Mesendoderm (in vitro differentiated cells): ENCODE measurements at places on chromosomes 2 and 18.

DNA sequence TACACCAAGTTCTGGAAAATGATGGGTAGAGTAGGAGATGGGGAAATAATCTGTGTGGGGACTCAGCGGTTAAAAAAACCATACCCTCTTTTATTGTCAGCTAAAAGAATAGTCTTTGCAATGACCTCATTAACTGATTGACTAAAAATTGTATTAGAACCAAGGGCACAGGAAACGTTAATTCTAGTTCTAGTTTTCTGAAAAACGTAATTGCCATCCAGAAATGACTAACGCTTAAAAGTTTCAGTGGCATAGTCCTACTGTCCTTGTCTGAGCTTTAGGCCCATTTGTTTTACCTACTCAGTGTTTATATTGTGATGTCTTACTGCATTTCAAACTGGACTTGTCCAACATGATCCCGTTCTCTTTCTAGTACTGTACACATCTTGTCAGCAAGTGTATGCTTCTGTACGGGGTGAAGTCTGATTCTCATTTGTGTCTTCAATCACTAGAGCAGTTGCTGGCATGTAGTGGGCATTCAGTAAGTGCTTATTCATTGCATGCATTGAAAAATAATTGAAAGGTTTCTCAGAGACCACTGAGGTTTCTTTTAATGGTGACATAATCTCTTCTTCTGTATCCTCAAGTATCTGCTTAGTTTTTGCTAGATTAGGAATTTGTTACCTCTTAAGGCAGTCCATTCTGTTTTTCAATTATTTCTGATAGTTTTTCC lies 81.5 kb downstream of the ZNF407 start:
- no peak for DNase-seq

- DNase-seq, result peak; percentile 75
These were observed 270.6 kb downstream of the CELF4 start for GRCh38 chr18:37294951-37295350.

- no peak for DNase-seq
These were observed 75.9 kb downstream of the RAD51AP2 start for GRCh38 chr2:17442334-17442733.

- peak; percentile 59 for DNase-seq
These were observed 62.5 kb downstream of the DHRS9 start for GRCh38 chr2:169131587-169132512.

DNA sequence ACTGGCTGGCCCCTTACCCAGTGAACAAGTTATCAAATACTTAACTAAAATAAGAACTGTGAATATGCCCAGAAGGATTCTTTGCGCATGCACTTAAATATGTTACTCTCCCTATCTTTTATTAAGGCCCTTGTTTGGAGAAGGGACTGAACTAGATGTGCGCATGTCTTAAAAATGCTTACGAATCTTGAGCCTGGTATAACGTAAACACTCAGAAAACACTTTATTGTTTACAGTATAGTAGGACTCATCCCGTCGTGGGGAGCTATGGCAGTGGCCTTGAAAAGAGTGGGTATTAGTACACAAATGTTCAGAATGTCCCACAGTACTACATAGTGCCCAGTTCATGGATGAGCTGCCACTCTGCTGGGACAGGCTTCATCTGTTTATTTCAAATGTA lies 75.9 kb upstream of the MAP4K3 start:
- no peak for DNase-seq

DNA sequence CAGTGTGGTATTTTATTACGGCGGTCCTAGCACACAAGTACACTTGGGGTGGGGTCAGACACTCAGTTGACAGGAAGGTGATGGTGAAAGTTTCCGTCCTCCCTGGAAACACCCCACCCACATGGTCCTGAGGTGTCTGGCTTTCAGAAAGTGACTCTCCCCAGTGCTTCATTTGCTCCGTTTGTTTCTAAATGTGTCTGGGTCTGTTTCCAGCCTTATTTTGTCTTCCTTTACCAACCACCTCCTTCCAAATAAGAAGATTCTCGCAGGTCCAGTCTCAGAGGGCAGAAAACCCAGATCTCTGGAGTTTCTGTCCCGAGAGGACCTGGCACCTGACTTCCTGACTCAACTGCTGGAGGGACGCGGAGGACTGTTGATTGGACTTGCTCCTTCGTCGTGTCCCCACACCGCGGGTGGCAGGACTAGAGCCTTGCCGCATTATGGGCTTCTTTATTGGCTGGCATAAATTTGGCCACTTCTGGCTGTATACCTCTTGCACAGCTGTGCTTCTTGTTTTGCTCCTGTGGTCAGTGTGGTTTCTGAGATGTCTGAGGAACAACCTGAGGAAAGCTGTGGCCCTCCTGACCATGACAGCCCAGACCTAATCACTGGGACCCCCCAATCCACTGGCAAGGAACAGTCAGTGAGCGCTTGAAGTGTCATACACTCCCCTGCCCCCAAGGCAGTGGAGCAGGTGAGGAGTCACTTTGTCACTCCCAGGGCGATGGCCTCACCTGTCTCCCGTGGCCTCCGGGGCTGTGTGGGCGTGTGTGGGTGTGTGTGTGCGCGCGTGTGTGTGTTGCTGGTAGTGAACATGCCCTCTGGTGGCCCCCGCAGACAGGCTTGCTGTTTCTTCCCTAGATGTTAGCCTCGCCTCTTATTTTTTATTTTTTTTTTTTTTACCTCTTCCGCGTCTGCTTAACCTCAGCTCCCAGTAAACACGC lies 45.6 kb downstream of the MEX3C start:
- DNase-seq, result peak; percentile 22

- DNase-seq, result peak; percentile 51
These were observed 218.1 kb downstream of the WDR7 start for GRCh38 chr18:56869189-56869777.

- no peak for DNase-seq
These were observed 2.4 kb downstream of the NR4A2 start for GRCh38 chr2:156329927-156330726.

DNA sequence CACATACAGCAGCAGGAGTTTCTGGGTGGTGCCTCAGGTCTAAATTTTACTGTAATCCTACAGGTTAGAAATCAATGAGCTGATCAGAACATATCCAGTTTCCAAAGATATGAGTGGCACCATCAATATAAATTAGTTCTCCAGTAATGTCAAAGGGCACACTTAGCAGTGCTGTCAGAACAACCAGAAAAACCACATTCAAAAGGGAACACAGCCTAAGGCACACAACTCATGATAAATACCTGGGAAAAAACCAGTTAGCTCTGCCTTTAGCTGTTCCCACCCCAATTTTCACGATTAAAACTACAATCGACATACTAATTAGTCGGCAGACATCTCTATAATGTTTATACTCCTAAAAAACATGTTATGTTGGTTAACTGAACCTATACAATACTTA lies 31.5 kb downstream of the ATP8B1 start:
- DNase-seq, result no peak

- no peak for DNase-seq
These were observed 2.6 kb downstream of the TMEM131 start for GRCh38 chr2:97992836-97993825.

DNA sequence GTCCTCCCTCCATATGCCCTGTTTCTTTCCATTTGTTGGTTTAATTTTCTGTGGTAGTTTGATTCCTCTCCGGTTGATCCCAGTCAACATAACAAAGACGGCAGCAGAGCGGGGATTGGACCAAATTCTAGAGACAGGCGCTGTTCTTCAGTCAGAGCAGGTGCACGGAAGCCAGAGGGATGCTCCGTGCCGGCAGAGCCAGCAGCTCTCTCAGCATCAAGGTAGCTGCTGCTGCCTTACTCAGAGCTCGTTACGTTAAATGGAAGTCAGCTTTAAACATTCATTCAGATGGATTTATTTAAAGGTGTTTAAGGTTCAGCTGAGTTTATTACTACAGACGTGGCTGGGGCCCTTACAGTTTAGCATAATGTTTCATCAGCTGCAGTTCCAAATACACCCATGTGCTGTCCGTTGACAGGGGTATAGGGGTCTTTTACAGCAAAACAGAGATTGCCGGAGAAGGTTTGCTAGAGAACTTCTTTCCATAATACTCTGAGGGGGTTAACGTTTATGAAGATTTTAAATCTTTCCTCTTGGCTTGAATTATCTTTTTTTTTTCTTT lies 497.2 kb upstream of the PIK3C3 start:
- DNase-seq, result no peak

GRCh38 chr2:197307236-197307932 lies 3.2 kb downstream of the ANKRD44 start:
- DNase-seq, result no peak

GRCh38 chr2:10524851-10525572 lies 76.9 kb upstream of the ODC1 start:
- DNase-seq, result no peak

GRCh38 chr2:69493268-69493667 lies 56.0 kb upstream of the NFU1 start:
- peak; percentile 22 for DNase-seq

DNA sequence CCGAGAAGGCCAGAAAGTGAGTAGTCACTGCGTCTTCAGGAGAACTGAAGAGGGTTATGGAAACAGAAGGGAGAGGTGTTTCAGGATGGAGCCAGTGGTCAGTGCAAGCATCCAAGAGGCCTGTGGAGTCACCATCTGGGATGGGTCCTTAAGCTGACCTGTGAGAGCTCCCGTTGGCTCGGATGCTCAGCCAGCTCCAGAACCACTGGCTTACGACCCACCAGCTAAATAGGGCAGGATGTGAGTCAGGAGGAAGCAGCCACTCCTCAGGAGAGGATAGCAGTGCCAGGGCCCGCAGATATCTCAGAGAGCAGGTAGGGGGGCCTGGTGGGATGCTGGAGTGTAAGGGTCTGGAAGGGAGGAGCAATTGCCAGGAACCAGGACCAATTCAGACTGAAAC lies 63.1 kb upstream of the B3GNT7 start:
- DNase-seq, result no peak

DNA sequence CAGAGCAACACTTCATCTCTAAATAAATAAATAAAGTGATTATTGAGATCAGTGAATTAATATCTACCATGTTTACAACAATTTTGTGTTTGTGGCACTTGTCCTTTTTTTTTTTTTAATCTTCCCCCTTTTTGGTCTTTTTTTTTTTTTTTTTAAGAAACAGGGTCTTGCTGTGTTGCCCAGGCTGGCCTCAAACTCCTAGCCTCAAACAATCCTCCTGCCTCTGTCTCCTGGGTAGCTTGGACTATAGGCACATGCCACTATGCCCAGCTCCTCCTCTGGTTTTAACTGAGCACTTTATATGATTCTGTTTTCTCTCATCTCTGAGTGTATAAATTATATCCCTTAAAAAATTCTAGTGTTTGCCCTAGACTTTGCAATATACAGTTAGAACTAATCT lies 30.3 kb downstream of the SLC4A5 start:
- no peak for DNase-seq

DNA sequence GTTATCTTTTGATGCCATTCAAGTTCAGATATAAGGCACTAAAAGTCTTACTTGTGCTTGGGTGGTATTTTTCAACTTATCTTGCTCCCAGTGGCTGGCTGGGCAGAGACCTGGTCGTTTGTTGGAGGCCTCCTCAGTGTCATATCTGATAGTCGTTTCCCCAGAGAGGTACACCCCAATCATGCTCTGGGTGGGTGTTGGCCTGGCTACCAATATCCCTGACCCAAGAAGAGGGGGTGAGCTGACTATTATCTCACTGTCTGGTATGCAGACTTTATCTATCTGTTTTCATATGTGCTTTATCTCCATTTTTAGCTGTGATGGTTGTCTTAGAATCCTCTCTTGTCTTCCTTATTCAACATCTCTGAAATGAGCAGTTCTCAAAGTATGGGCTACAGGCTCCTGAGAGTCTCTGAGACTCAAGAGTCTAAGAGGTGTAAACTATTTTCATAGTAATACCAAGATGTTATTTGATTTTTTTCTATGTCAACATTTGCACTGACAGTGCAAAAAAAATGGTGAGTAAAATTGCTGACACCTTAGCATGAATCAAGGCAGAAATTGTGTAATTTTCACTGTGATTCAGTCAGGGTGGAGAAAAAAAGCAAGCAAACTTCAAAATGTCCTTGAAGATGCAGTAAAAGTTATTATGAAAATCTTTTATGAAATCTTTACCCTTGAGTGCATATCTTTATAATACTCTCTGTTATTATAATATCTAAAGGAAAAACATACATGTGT lies 12.3 kb upstream of the PLEK start:
- DNase-seq, result no peak

DNA sequence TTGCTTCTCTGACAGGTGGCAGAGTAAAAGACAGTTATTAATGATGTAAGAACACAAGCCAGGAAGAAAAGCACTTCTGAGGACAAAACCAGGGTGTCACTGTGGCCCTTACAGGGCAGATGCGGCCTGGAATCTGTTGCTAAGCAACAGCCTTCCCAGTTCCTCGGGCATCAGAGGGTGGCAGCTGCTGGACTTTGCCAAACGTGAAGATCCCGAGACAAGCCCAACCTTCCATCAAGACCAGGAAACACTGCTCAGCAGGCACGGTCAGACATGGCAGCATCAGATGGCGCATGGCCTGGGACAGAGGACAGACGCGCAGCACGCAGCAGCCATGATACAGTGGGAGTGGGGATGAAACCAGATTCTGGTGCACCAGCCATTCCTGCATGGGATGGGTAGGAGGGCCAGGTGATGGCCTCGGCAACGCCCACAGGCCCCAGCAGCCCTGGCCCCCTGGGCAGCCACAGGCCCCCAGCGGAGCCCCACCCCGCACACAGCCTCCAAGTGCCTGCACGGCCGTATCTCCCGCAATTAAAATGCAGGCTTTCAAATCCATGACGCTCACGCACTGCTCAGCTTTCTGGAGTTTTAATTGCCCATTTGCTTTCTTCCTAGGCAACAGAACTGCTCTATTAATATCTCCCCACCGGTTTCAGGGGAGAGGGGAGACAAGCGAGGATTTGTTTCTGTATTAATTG lies 89.0 kb downstream of the EIPR1 start:
- no peak for DNase-seq

DNA sequence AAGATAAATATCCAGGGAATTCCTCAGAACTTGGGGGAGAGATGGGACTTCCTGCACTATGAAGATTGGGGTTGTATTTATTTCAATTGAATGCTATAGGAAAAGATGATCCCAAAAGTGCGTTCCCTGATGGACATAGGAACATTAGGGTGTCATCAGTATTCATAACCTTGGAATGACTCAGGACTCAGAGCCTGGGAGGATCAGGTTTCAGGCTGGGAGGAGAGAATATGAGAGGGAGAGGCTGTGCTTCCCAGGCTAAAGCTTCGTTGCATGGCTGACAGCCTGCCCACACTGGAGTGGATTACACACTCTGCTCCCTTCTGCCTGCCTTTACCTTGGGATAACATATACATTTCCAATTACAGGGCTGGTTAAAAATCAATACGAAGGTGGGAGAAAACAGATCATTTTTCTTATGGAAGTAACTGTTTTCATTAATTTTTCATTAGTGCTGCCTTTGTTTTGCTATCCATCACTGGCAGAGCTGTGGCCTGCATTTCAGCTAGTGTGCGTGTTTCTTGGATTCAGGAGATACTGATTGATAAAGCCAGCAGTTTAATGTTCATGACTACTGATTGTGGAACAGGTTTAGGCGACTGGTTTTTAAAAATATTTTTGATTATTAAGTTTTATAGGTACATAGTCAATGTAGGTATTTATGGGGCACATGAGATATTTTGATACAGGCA lies 118.7 kb downstream of the KCTD1 start:
- peak; percentile 48 for DNase-seq
